Astrocyte of the cerebellum (primary cell): ENCODE measurements at places on chromosomes 5 and 9.

- DNase-seq, result peak; percentile 59
Observed at GRCh38 chr5:65742565-65743231, 20.7 kb downstream of the NLN start.

GRCh38 chr5:15850939-15851341 lies 328.7 kb downstream of the MARCHF11 start:
- DNase-seq, result no peak

GRCh38 chr5:154461531-154461930 lies 15.7 kb downstream of the SAP30L start:
- DNase-seq, result no peak

DNA sequence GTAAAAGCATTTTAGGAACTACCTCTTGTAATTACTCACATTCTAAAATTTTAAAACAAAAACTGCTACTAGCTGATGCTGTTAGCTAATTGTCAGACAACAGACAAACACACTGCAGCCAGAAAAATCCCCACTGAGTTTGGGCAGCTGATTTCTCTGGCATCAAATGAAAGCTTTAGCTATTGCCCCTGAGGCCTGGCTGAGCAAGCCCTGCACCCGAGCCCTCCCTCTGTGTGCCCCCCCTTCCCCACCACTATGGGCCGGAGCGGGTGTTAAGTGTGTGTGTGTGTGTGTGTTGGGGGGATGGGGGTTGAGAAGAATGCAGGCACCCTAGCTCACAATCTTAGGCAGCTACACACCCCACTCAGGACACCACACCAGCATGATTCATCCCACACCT lies 2.4 kb downstream of the NEUROG1 start:
- DNase-seq, result no peak

DNA sequence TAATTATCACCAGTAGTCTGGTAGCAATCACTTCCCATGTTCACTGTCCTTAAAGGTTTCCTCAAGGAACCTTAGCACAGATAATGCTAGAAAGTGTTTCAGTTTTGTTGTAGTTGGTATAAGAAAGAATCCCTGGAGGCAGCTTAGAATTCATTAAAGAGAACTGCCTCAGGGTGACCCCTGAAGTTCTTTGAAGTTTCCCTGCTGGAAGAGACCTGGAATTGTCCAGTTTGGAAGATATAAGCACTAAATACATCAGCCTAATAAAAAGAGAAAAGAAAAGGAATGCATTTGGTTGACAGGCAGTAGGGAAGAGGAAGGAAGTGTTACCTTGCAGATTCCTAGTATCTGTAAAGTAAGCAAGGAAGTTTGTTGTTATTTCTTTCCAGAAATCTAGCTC lies 999.6 kb upstream of the DMAC1 start:
- DNase-seq, result no peak

DNA sequence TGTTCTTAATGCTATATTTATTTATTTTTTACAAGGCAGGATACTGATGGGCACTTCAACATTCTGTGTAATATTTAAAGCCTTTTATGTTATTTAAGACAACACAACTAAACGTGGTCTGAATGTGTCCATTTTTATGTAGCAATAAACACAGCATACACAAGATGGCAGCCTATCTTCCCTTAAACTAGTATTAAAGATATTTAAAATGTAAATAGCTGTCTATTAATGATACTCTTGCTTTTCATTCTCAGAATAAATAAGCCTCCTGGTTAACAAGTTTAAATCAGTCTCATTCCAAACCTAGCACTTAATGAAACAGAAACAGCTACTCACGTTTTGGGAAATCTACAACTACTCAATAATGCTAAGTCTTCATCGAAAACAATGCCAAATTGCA lies 315.7 kb downstream of the MCTP1 start:
- peak; percentile 28 for DNase-seq

- DNase-seq, result no peak
Observed at GRCh38 chr9:16258708-16259107, 611.8 kb downstream of the BNC2 start.

DNA sequence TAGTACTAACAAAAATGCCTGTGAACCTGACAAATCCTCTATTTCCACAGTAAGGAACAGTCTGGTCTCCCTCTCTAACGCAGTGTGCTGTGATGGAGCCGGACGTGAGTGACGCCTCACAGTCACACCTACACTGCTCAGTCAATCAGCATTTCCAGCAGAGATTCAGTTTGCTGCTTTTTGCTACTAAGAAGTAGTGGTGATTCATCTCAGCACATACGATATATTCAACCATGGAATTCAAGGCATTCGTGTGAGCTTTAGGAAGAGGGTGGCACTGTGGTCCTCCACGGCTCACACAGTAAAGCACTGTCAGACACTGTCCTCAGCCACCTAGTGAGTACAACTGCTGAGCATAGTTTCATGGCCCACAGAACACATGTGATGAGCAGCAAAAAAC lies 70.9 kb downstream of the SETX start:
- DNase-seq, result no peak

GRCh38 chr5:91401175-91401574 lies 18.1 kb upstream of the ARRDC3 start:
- DNase-seq, result no peak

DNA sequence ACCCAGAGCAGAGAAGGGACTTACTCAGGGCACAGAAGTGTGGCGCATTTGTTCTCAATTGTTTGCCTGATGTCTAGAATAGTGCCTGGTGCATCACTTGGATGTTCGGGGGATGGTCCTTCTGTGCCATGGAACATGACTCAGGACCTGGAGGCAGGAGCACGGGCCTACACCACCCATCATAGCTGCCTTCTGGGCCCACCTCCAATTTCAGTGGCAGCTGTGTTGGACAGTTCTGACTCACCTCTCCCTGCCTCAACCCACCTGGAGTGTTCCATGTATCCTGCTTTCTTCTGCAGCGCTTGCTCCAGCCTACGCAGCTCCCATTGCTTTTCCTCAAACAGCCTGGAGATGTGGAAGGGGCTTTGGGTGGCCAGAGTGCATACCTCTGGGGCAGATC lies 12.5 kb upstream of the CXCL14 start:
- no peak for DNase-seq

DNA sequence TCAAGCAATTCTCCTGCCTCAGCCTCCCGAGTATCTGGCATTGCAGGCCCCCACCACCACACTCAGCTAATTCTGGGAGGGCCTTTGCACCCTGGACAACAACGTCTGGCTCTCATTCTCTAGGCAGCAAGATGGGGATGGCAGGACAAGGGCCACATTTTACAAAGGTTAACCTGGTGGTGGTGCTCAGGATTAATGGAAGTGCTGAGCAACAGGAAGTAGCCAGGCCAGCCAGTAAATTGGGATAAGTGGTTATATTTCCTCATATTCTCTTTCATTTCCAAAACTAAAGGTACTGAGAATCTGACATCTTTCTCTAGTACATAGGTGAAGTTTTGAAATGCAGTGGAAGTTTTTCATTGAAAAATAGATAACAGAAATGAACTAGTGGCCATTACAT lies 24.7 kb upstream of the ASPN start:
- DNase-seq, result no peak

GRCh38 chr5:11043881-11044280 lies 282.8 kb upstream of the DAP start:
- no peak for DNase-seq
